ENCODE measurements at places on chromosomes 12 and 14.

DNA sequence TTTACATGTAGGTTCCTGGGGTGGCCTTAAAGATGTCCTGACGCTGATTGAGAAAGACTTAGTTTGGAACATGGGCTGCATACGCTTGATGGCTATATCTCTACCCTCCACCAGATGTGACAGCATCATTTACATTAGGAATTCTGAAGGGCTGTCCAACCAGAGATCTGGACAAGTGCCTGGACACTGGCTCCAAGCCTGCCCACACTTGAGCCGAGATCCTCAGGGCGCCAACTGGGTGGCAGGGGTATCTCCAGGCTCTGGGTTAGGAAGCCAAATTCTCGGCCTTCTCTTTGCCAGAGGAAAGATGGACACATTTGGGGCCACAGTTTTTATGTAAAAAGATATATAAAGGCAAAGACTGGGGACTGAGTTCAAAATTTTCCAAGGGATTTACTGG, 246.3 kb downstream of the NTF3 start:
- DNase-seq, result no peak

GRCh38 chr12:26195641-26196420, 458 bp downstream of the SSPN start:
- DNase-seq, result no peak

GRCh38 chr14:76697246-76697905, 63.9 kb upstream of the VASH1 start:
- DNase-seq, result no peak

DNA sequence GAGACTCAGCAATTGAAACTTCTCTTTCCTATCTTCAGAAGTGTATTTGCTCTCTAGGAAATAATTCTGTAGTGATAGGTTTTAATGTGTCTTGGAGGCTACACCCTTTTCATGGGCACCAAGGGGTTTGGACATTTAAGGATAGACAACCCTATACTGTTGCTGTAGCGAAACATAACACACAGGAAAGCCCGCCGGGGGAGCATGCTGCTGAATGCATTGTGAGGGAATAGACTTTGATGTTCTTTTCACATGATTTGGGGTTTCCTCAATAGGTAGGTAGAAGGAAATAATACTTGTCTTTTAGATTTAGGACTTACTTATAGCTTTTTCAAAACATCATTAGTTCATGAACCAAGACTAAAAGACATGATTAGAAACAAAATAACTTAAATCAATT, 97.0 kb downstream of the PELI2 start:
- DNase-seq, result no peak

DNA sequence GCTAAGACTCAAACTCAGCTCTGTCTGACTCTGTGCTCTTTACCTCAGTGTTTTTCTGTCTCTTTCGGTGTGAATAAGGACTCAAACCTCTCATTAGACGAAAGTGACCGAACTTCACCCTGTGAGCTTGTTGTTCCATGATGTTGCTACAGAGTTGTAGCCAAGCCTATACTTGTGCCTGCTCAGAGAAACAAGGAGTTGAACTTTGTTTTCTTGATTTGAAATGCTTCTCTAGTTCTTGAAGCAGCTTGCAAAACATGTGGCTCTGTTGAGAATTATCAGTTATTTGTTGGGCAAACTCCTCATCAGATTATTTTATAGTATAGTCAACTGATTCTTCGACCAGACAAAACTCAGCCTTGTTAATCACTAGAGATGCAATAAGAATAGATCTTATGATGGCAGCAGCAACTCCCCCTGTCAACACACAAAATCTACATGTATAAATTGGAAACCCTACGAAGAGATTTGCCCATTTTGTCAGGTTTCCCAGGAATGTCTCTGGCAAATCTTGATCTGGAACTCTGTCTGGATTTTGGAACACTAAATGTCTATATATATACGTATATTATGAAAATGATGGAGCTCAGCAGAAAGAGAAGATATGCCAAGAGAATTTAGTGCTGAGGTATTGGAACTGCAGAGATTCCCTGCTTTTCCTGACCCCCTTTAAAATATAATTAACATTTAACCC, 146.8 kb downstream of the TTLL5 start:
- no peak for DNase-seq

DNA sequence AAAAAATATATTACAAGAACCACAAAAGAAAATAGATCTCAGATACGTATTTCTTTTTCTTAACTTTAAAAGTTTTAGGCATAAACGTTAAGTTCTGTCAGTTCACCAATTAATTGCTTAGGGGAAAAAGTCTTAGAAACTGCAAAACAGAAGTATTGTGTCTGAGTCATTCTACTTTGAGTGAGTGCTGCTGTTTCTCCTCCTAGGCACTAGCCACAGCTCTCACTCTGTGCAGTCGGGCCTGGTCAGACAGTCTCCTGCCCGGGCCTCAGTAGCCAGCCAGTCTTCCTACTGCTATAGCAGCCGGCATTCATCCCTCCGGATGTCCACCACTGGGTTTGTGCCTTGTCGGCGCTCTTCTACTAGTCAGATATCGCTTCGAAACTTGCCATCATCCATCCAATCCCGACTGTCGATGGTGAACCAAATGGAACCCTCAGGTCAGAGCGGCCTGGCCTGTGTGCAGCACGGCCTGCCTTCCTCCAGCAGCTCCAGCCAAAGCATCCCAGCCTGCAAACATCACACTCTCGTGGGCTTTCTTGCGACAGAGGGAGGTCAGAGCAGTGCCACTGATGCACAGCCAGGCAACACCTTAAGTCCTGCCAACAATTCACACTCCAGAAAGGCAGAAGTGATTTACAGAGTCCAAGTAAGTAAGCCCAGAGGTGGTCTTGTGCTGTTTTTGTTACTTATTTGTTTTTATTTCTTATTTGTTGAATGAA, 201.3 kb downstream of the PCNX1 start:
- DNase-seq, result no peak

DNA sequence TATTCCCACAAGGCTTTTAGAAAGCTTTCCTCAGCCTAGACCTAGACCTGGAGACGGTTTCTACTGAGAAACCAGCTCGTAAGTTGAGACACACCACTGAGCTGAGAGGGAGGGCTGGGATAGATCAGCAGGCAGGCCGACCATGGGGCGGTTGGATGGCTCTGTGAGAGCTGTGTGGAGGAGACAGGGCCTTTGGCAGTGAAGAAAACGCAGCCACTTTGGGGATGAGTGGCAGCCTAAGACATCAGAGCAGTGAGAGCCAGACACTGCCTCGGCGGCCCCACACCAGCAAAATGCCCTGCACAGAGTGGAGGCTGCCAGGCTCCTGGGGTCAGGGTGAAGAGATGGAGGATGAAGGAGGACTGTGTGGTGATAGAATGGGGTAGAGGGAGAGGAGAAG, 46.0 kb downstream of the CACNA2D4 start:
- DNase-seq, result no peak

GRCh38 chr12:4217091-4217490, 56.5 kb upstream of the CCND2 start:
- no peak for DNase-seq

DNA sequence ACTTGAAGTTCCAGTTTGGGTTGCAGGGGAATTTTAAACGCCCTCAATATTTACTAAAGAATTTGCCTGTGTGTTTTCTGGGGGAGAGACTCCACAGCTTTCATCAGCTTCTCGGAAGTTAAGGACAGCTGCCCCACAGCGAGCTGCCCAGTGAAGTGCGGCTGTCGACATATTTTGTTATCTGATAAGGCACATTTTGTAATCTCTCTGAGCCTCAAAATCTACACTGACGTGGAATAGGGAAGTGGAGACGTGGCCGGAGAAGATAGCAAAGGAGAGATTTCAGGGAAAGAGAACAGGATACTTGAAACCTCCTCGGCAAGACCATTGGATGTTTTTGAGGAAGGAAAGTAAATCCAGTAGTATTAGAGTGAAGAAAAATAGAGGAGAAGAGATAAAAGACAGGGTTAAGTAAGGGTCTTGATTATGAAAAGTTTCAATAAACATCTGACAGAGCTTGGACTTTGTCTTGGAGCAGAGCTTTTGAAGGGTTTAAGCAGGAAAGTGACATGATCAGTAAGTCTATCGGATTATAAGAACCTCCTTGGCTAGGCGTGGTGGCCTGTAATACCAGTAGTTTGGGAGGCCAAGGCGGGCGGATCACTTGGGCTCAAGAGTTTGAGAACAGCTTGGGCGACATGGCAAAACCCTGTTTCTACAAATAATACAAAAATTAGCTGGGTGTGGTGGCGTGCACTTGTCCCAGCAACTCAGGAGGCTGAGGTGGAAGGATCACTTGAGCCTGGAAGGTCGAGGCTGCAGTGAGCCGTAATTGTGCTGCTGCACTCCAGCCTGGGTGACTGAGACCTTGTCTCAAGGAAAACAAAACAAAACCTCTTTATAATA, 1.1 kb downstream of the POLR3B start:
- no peak for DNase-seq

GRCh38 chr12:62250671-62251608, 9.3 kb upstream of the USP15 start:
- DNase-seq, result no peak

DNA sequence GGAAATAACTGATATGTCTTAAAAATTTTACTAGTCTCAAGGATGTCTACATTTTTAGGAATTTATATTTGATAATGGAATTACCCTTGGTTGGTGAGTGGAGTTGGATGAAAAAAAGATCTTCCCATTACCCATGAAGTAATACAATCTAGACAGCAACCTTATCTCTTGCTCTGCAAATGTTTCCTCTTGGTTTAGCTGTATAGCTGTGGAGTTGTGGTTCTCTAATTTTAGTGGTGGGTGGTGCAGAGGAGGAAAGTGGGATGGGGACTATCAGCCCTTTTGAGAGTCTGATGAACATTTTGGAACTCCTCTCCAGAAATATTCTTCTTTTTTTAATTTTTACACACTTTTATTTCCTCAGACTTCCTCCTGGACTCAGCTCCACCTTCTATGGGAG, 17.1 kb downstream of the SPX start:
- DNase-seq, result no peak

DNA sequence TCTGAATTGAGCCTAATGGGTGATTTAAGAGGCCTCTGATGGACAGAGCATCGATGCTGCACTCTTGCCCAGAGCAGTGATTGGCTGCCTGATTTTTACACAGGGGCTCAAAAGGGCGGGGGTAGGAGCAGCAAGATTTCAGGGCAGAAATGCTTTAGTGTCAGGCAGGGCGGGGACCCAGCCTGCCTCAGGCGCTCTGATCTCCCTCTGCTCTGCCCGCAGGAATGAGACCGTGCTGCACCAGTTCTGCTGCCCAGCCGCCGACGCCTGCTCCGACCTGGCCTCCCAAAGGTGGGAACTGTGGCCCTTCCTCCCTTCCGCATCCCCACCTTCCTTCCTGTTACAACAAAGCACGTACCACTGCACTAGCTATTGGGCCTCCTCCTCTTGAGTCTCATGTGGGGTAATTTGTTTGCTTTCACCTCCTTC, 32.4 kb downstream of the IQSEC3 start:
- DNase-seq, result no peak

Measured in stimulated activated CD4-positive, alpha-beta T cell treated with anti-CD3 and anti-CD28 coated beads, TNF-alpha, amount 100 ng/mL, for 4 hours (primary cell).